ENCODE measurements at places on chromosomes 6 and 20.

DNA sequence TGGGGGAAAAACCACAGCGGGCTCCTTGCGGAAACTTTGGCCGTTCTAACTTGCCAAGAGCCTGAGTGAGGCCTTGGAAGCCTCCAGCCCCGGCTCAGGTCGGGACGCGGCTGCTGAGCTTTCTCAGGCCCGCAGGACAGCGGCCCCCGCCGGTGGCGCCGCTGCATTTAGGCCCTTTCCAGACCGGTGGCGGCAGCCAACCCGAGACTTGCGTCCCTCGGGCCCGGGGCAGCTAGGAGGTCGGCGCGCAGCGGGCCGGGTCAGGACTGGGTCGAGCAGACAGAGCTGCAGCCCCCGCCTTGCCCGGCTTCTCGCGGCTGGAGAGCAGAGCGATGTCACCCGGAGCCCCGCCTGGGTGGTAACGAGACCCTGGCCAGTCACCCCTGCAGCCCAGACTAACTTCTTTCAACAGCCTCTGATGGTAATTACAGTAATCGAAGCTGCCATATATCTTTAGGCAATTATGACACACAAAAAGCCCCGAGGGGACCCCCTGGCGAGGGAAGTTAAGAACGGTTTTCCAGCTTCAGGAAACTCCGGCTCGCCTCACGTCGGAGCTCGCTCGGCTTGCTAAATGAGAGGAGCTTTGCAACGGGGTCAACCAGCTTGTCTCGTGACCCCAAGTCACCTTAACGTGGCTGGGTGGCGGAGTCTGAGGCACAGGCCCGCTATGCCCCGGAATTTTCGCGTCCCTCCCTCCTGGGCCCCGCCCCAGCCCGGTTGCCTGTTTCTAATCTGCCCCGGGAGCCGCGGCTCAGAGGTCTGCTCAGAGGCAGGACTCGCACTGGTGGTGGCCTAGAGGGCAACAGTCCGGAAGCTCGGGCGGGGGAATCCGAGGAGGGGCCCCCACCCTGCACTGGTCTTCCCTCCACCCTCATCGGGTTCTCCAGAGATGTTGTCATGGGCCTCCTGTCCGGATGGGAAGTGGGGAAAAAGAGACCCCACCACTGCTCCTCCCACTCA is 3.0 kb downstream of the NR2E1 start:
- DNase-seq, result no peak

GRCh38 chr20:62551407-62552323 is 75.9 kb upstream of the GATA5 start:
- no peak for DNase-seq

DNA sequence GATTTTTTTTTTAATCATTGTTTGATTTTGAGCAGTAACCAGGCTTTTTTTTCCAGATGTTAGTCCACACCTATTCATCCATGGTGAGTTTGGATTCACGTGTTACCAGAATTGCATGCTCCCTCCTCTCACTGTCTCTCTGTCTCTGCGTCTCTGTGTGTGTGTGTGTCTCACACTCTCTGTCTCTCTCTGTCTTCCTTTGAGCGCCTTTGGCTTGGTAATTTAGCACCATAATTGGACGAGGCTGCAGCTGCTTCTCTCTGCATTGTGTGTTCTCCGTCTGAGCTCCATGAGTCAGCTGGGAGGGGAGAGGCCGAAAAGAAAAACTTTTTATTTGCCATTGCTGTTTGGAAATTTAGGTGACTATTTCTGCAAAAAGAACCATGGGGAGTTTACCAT is 3.4 kb downstream of the TFAP2B start:
- no peak for DNase-seq

DNA sequence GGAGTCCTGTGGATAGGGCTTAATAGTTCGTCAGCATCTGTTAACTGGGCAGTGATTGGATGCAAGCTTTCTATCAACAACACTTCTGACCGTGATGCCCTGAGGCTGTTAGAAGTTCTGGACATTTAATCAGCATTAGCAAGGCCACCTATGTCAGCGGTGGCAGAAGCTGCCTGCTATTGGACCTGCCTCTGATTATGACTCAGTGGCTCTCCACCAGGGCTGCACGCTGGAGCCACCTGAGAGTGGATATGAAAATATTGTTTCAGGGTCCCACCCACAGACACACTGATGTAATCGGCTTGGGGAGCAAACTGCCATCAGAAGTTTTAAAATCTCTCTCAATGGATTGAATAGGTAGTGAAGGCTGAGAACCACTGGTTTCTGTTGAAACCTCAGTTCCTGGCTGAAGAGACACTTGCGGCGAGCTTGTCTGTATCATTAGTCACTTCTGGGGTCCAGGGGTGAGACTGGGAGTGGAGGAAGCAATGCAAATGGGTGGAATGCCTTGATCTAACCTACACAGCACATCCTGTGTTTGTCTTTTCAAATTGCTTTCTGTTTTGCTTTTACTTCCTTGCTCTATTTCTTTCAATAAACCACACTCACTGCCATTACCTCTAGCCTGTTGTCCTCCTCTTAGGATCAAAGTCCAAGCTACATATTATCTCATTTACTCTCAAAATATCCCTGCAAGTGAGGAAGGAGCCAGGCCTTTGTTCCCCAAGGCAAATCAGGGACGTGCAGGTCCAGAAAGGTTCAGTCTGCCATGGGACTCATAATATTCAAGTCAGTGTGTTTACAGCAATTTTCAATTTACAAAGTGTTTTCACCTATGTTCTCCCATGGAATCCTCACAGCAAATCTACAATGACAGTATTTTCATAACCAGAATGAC is 4.2 kb downstream of the CLIC5 start:
- peak; percentile 66 for DNase-seq

DNA sequence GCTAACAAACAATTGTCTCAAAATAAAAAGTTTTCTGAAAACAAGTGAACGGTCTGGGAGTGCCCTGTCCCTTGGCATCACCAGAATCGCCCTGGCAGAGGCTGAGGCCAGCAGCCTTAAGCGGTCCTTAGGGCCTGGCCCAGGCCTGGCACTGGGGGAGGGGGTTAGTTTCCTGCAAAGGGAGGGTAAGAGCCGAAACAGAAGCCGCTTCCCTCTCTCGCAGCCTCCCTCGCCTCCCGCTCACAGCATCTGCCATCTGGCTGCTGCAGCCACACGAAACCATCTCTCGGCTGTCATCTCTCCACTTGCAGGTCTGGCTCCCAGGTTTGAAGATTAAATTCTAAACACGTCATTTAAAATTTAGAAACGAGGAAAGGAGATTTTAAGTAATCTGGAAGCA is 31.5 kb downstream of the PMEPA1 start:
- DNase-seq, result no peak

GRCh38 chr20:59400708-59401107 is 100.3 kb downstream of the EDN3 start:
- peak; percentile 12 for DNase-seq

- no peak for DNase-seq
Measured at GRCh38 chr20:5757949-5758348, 7.7 kb downstream of the SHLD1 start.

GRCh38 chr20:51987812-51988211 is 185.5 kb upstream of the SALL4 start:
- no peak for DNase-seq

GRCh38 chr6:34273242-34273805 is 24.5 kb upstream of the SMIM29 start:
- peak; percentile 19 for DNase-seq

DNA sequence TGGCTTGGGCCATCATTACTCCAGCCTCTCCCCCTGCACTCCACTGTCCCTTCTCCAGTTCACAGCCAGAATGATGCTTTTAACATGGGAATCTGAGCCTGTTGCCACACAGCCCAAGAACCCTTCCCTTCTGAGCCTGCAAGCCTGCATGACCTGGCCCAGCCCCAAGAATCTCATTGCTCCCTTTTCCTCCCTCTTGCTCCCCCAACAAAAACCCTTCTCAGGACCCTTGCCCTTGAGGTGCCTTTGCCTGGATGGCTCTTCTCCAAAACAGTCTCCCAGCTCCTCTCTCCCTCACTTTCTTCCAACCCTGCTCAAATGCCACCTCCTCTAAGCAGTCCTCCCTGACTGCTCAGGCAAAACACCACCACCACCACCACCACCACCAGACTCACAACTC is 157.2 kb downstream of the ANKRD60 start:
- no peak for DNase-seq

DNA sequence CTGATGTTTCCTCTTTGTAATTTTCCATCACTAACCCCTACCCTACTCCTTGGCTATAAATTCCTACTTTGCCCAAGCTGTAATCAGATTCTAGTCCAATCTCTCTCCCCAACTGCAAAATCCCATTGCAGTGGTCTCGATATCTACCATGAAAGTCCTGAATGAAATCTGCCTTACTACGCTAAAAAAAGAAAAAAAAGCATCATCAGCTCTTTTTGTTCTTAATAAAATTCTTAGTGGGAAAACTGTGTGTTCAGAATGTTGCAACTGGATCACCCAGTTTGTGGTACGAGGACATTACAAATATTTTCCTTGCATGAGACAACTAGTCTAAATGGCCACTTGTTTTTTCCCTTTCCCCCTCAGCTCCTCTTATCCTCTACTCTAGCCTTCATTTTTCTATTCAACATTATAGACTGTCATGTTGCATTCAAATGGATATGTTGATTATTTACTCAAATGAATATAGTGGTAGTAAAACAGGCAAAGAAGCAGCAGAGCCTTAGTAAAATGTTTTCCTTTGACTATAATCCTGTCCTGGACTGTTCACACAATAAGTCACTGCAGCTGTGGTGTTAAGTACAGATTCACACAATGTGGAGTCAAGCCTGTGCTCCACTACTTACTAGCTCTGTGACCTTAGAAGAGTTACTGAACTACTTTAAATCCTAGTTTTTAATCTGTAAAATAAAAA is 527.1 kb upstream of the MARCKS start:
- DNase-seq, result no peak

- DNase-seq, result no peak
Measured at GRCh38 chr6:69789578-69789977, 7.2 kb downstream of the LMBRD1 start.

DNA sequence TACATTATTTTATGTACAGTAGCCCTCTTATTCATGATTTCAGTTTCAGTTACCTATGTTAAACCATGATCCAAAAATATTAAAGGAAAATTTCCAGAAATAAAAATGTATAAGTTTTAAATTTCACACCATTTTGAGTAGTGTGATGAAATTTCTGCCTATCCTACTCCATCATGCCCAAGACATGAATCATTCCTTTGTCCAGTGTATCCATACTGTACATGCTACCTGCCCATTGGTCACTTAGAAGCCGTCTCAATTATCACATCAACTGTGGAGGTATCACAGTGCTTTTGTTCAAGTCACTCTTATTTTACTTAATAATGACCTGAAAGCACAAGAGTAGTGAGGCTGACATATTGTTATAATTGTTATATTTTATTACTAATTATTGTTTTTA is 32.3 kb upstream of the PLCB4 start:
- no peak for DNase-seq

DNA sequence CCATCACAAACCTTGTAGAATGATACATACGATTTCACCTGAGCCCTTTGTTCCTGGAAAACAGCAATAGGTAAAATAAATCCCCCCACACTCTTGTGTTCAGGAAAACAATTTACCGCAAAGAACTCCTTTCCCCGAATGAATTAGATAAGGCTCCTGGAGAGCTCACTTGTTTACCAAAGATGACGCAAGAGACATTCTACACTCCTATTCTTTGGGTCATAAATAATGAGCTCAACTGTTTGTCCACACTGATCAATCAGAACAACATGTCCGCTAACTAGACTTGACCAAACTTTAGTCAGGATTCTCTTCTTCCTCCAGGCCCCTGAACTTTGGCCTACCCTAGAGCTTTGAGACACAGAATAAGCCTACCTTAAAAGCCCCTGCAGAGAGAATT is 271.9 kb upstream of the OPRM1 start:
- DNase-seq, result no peak

DNA sequence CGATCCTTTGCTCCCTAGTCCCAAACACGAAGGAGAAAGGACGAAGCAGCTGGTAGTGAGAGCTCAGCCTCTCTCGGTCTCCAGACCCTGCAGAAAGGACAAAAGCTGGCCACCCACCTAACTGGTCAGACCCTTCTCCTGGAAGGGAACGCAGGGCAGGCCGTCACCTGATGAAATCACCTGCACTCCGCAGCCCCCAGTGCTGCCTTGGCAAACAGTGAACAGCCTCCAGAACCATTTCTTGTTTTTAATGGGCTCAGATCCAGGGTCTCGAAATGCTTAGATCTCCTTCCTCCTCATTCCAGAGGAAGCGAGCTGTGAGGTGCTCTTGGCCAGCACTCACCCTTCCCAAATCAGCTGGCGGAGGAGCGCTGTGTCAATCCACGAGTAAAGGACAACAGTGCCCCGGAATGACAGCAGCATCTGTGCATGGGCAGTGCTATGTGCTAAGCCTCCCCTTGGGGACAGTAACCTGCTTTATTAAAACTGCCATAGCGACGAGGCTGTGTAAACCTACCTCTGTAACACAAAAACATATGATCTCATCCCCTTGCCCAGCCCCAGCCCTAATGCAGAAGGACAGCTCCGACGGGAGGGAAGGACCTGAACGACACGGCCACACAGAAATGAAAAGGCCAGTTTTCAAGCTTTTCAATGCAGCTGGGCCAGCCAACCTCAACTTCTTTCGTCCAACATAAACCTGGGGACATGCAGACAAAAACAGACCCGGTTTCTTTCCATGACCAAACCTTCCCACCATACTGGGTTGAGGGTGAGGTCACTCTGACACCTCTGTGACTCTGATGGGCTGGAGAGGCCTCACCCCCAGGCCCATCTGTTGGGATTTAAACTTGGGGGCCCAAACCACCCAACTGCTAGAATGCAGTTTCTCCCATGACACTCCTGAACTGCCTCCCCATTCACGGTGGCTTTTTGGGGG is 43.3 kb downstream of the SULF2 start:
- DNase-seq, result no peak

GRCh38 chr6:89564752-89565427 is 73.7 kb downstream of the LYRM2 start:
- DNase-seq, result no peak

- DNase-seq, result peak; percentile 75
Measured at GRCh38 chr20:49608752-49609670, 41.1 kb upstream of the PTGIS start.

DNA sequence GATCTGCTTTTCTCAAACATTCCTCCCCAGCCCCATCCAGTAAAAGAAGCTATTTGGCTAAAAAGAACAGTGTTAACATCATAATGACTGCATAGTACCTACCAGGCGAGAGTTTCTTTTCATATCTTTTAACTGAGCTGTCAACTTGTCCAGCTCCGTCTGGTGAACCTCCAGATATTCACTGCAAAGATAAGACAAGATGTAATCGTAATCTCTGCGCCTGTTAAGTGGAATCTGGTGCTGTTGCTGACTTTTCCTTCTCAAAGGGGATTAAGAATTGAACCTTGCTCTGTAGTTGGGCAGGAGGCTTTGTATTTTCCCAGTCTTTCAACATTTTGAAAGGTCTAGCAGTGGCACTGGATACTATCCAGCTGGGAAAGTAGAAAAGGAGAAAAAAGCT is 63.0 kb downstream of the RIPOR2 start:
- DNase-seq, result no peak

DNA sequence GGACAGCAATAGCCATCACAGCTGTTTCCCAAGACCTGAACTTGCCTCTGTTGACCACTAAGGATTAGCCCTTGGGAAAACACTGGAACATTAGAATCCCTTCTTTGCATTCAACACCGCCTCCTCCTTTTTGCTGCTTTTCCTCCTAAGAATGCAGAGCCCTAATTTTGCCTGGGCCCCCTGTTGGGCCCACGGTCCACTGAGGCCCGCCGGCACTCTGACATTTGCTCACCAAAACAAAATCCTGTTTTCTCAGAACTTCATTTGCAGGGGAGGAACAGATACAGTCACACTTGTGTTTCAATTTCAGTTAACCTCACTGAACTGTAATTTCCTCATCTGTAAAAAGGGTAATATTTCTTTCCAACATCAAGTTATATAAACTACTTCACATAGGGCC is 116.0 kb upstream of the JARID2 start:
- no peak for DNase-seq

- no peak for DNase-seq
Measured at GRCh38 chr6:36714511-36714910, 16.9 kb downstream of the RAB44 start.

Data from CD4-positive, alpha-beta T cell treated with Interleukin-4 for 1 hour (primary cell).